ENCODE measurements at places on chromosomes 11 and 22.
A peak's percentile ranks its signal among the peaks of the same experiment; 100 is the strongest.

- no peak for DNase-seq
Observed at GRCh38 chr11:122807731-122808477, 30.4 kb upstream of the CRTAM start.

DNA sequence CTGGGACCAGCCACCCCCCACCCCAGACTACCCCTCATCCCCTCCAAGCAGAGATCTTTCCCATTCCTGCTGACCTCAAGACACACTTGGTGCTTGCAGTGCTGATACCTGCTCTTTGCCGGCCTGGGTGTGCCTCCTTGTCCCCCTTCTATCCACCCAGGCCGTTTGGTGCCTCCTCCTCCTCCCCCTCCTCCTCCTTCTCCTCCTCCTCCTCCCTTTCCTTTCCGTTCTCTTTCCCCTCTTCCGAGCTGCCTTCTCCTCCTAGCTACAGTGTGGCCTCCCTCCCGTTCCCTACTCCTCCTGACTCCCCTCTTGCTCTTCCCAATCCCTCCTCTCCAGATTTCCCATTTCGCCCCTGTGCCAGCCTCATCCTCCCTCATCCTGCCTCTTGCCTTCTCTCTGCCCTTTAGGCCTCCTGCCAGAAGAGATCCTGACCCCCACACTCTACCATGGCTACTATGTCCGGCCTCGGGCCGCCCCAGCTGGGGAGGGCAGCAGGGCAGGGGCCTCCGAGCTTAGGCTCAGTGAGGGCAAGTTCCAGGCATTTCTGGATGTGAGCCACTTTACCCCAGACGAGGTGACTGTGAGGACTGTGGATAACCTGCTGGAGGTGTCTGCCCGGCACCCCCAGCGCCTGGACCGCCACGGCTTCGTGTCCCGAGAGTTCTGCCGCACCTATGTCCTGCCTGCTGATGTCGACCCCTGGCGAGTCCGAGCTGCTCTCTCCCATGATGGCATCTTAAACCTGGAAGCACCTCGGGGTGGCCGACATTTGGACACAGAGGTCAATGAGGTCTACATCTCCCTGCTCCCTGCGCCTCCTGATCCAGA is 712 bp downstream of the HSPB2 start:
- DNase-seq: no peak

GRCh38 chr22:36222887-36223450 is 16.4 kb downstream of the APOL2 start:
- no peak for DNase-seq

- no peak for DNase-seq
Observed at GRCh38 chr22:17845790-17846189, 71.5 kb upstream of the BID start.

- no peak for DNase-seq
Observed at GRCh38 chr22:44797181-44797725, 44.9 kb downstream of the ARHGAP8 start.

DNA sequence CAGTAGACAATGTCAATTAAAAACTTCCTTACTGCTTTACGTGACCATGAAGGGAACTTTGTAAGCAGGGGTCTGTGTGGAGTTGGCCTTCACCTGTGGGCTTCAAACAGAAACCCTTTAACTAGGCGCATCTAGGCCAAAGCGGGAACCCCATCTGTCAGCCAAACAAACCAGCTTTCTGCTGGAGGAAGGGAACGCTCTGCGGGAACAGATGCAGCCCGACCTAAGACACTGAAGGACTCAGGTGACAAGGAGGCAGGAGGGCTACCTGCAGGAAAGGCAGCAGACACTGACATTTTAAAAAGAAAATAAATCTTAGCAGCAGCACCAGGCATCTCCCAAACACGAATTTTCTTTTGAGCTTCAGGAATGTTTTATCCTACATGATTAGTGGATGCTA is 78.4 kb downstream of the CADM1 start:
- DNase-seq: no peak

DNA sequence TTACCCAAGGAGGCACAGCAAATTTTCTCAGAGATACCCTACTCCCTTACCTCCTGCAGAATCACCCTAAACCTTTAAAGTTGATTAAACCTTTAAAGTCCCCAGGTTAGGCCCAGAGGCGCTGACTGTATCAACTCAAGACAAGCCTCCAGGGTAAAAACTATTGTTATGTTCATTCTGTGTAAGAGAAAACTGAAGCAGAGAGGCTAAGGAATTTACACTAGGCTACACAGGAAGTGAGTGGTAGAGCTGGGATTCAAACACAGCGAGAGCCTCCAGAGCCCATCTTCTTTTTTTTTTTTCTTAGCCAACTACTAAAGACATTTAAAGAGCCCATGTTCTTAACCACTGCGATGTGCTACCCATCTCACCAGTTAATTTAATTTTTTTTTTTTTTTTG is 56.3 kb upstream of the GRK3 start:
- no peak for DNase-seq

DNA sequence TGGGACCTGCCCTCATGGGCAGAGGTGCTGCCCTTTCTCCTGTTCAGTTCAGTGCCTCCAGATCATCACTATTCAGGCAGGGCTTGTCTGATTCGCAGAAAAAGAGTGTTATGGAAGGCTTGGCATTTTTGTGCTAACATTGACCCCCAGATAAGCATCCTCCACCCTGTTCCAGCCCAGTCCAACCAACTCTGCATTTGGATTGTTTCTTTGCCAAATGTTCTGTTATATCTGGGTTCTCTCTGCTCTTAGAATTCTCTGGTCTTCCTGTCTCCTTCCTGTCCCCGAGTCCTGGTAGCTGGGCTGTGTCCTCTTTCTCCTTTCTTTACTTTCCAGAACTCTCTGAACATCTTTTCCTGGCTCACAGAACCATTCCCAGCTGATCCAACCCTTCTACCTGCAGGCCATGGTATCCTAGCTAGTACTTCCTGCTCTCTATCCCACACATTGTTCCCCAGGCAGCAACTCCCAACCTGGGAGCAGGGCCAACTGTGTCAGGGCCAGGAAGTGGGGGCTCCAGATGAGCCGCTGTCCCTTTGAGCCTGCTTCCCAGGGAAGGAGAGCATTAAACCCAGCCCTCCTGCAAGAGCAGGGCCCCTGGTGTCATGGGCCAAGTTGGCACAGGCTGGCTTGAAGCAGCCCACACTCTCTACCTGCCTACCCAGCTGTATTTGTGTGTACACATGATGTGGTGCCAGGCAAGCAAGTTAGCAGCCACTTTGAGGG is 280.7 kb upstream of the CADM1 start:
- no peak for DNase-seq

GRCh38 chr11:95143106-95143681 is 53.5 kb downstream of the ENDOD1 start:
- no peak for DNase-seq

DNA sequence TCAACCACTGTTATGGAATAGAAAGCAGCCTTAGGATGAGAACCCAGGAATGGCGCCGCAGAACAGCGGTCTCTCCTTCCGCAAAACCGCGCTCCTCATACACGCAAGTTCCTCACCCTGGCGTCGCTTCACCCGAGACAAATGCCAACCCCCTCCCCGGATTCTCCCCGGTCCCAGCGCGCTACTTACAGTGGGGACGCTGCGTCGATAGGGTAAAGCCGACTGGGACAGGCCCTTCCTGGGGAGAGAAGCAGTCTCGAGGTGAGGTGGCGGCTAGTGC is 287 bp downstream of the RPS13 start:
- no peak for DNase-seq

DNA sequence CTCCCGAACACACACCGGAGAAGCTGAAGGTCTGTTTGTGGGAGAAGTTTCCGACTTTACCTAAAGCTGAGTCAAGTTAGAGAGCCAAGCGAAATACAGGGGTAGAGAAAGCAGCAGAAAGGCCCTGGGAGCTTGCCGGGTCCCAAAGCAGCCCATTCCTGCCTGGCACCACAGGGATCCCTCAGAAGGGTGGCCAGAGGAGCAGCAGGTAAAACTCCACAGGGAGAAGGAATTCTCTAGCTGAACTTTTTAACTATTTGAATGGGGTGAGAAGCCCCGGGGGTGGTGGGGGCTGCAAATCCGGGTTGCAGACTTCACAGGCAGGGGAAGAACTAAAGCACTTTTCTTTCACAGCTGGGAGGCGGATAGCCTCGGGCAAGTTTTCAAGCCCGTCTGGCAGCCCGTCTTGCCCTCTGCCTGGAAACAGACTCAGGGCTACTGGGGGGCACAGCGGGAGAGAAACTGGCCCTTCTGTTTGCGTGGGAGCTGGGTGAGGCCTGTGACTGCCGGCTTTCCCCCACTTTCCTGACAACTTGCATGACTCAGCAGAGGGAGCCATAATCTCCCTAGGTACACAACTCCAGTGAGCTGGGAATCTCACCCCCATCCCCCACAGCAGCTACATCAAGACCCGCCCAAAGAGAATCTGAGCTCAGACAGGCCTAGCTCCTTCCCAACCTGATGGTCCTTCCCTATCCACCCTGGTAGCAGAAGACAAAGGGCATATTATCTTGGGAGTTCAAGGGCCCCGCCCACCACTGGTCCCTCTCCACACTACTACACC is 311.0 kb downstream of the SBF2 start:
- DNase-seq: peak; percentile 53

GRCh38 chr22:49344656-49345055 is 483.0 kb downstream of the BRD1 start:
- no peak for DNase-seq

- peak; percentile 55 for DNase-seq
Observed at GRCh38 chr11:37657645-37658044, 1059.6 kb upstream of the RAG2 start.

GRCh38 chr11:12045914-12046635 is 37.6 kb upstream of the DKK3 start:
- DNase-seq: no peak

GRCh38 chr11:6742260-6742659 is 29.5 kb downstream of the OR2AG2 start:
- DNase-seq: no peak

GRCh38 chr11:69057801-69058200 is 9.1 kb downstream of the TPCN2 start:
- no peak for DNase-seq

GRCh38 chr11:73894725-73895335 is 18.0 kb downstream of the PAAF1 start:
- peak; percentile 6 for DNase-seq

DNA sequence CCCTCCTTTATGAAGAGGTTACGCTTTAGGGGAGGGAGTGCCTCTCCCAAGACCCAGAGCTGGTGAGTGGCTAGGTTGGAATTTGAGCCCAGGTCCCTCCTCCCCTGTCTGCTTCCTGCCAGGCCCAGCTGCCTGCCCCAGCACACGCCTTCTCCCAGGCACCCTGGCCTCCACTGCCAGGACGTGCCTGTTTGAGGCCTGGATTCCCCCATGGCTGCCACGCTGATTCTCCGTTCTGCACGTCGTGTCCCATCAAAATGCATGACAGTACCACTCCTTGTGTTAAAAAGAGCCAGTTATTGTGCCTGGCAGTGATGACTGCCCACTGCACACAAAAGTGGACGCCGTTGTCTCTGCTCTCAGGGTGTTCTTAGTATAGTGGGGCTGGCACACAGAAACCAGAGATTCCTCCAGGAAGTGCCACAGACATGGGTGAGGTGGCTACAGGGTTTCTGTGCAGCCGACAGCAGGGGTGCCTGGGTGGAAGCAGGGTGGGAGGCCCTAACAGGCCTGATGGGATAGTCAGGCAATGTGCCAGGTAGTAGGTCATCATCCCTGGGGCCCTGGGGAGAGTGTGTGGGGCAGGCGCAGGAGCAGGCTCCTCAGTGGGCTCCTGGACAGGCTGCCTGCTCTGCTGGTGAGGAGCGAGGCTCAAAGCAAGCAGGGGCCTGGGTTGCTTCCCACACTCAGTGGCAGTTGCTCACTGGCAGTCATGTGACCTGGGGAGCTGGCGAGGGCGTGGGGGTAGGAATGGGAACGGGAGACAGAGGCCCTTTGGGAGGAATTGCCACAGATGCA is 24.2 kb downstream of the MED15 start:
- DNase-seq: peak; percentile 87

DNA sequence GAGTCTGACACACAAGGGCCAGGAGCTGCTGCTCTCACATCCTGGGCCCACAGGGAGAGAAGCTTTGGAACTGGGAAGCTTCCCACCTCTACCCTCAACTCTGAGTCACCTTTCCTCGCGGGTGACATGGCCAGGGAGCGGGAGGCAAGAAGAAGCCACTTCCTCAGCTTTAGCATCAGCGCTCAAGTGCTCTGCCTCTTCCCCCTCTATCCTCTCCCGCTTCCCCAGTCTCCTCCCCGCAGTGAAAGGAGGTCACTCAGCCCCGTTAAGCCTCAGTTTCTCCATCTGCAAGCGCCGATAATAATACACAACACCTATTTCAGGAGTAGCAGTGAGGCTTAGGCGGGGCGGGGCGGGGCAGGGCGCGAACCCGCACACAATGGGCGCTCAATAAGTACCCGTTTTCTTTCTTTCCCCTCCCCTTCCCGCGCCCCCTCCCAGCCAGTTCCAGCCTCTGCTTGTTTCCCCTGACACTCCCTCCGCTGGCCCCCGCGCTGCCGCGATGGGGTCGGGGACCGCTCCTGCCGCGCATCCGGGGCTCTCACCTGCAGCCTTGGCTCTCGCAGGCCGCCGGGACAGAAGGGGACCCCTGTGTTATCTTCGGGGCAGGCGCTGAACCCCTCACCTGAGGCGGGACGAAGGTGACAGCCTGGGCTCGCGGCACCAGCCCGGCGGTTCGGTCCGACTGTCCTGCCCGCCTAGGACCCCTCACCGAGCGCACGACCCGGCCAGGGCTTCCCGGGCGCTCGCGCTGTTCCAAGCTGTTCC is 892 bp downstream of the GDPD5 start:
- DNase-seq: no peak

GRCh38 chr11:95354304-95354703 is 123.3 kb upstream of the SESN3 start:
- no peak for DNase-seq

- DNase-seq: no peak
Observed at GRCh38 chr22:44913198-44913983, 96.4 kb downstream of the PHF21B start.

GRCh38 chr22:30829901-30830550 is 135.4 kb downstream of the OSBP2 start:
- DNase-seq: peak; percentile 87

DNA sequence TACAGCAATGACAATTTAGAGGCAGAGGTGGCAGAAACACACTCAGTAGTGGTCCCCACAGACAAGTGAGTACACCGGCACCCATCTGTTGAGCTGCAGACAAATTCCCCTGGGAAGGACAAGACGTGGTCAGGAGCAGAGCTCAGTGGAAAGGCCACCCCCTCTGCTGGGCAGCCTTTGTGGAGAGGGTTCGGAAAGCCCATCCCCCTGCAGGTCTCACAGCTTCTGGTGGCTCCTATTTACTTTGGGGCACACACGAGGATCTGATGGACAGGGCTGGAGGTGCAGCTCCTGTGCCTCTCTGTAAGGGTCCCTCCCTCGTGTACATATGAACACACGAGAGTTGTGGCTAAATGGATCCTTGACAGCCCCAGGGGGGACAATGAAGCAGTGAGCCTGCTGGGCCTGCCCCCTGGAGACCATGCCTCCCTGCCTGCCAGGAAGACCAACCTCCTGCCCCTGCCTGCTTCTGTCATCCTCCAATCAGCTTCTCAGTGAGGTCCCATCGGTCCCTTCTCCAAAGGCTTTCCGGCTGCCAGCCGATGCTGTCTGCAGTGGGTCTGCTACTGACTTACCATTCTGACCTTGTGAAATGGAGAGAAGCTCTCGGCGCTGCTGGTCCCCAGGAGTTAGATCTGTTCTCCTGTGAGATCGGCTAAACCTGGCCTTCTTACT is 161.5 kb downstream of the CACNA1I start:
- DNase-seq: no peak
